ENCODE measurements at places on chromosomes 11 and 22.

DNA sequence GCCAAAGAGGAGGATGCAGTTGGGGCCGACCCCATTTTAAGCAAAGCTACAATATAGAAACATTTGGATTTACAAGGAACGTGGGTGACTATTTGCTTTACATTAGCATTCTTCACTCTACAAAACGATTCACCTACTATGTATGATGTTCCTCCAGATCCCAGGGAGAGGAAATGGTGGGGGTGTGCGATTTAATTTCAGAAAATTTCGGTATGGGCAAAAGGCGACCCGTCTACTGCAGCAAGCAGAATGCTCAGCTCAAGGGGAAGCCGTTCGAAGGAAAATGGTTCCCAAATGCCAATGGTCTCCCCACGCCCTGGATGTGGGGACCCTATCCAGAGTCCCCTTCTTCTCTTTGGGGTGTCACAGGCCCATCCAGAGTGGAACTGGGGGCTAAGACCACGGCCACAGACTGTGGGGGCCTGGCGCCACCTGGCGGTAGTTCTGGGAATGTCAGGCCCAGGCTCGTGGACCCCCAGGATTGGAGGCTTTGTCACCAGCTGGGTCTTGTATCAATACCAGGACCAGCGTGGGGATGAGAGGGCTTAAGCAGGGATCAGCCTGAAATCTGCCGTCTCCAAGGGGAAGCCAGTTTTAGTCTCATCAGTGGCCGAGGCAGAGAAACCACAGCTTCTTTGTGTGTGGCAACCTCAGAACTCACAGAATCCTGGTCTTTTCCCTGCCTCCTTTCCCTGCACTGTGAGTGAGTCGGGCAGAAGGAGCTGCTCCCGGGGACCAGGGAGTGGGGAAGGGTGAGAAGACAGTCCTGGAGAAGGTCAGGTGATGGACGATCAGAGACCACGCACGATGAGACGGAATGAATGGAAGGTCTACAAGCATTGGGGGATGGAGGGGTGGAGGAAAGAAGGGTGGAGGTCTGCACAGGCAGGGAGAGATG lies 8.4 kb downstream of the LRRC10B start:
- DNase-seq, result peak; percentile 77

- DNase-seq, result peak; percentile 72
Measured at GRCh38 chr22:33232071-33232470, 173.9 kb upstream of the SYN3 start.

DNA sequence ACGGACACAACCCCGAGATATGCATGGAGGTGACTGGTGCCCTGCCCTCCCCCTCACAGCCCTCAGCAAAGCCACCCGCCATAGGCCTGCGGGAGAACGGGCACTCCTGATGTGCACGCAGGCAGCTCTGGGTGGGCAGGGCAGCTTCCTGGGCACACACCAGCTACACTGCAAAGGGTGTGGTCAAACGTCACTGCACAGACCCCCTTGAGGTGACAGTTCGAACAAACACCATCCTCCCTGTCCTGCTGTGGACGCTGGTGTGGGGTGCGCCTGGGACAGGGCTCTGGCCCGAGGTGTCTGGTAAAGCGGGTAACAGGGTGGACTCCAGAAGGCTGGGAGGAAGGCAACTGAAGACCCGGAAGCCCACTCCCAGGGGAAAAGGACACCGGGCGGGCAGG lies 21.9 kb upstream of the MOB2 start:
- no peak for DNase-seq

GRCh38 chr22:44297470-44298061 lies 15.2 kb downstream of the SHISAL1 start:
- no peak for DNase-seq

DNA sequence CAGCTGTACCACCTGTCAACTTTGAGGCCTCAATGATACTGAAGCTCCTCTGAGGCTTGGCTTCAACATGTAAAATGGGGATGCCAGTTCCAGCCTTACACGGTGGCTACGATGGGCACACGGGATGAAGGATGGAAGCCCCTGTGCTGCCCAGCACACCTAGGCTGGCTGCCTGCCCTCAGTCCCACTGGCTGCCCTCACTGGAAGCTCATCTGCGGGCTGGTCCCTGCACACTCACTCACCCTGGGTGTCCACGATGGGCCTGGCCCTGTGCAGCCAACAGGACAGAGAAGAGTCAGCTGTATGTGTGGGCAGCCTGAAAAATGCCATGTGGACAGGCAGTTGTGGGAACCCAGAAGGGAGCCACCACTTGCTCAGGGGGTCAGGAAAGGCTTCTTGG lies 2.2 kb downstream of the YIF1A start:
- no peak for DNase-seq

- DNase-seq, result no peak
Measured at GRCh38 chr22:37525073-37525745, 6.0 kb upstream of the CARD10 start.

- no peak for DNase-seq
Measured at GRCh38 chr11:68255526-68255925, 16.2 kb downstream of the C11orf24 start.
